ENCODE measurements at places on chromosomes 5 and 9.

GRCh38 chr5:11384441-11385250 is 519.6 kb downstream of the CTNND2 start:
- no peak for DNase-seq

DNA sequence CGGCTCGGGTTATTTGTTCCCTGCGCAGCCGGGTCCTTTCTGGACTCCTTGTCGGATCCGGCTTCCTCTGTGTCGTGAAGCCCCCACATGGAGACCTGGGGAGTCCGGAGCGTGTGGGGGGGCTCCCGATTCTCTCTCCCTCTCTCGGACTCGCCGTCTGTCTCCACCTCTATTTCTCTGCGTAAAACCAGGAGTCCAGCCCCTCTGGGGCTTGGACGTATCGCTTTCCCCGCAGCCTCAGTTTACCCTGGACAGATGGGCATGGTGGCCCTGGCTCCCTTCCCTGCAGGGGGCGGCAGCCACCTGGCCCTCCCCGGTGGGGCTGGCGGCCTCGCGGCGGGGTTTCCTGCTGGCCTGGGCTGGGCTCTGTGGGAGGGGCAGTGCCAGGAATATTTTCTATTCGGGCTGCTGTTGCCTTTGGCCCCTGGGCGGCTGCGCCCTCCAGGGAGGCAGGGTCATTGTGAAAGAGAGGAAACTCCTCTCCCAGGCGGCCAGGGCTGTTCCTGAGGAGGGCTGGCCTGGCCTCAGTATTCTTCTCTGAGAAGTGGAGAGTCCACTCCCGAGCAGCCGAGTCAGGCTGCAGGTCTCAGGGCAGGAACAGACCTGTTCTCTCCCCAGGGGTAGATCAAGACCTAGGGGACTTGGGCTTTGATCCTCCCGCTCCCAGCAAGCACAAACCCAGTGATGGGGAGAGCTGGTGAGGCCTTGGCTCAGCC is 665 bp downstream of the ASS1 start:
- DNase-seq = no peak

DNA sequence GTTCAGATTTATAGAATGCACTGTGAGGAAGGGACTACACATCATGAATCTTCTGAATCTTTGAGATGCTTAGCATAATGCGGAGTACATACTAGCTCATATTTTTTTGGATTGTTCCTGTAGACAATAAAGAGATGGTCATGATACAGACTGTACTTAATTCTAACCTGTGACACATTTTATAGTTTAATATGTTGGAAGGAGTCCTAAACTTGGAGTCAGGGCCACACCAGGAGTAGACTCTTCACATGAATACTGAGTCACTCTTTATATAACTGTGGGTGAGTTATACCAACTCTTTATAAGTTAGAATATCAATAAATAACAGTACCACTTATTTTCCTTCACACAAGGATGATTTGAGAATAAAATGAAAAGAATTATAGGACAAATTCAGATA is 16.9 kb downstream of the C9orf85 start:
- no peak for DNase-seq

DNA sequence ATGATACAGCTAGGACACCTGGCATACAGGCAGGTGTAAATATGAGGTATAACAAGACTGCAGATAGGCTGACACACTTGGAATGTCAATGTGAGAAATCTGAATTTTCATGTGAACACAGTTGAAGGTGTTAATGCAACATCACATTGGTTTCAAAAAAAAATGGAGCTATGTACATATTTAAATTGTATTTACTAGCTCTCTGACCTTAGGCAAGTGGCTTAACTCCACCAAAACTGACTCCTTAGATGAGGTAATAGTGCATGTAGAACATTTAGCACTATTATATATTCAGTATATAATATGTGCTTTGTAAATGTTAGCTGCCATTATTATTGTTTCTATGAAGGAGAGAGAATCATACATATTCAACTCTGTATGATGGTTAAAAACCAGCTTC is 48.0 kb downstream of the HTR4 start:
- DNase-seq = no peak

DNA sequence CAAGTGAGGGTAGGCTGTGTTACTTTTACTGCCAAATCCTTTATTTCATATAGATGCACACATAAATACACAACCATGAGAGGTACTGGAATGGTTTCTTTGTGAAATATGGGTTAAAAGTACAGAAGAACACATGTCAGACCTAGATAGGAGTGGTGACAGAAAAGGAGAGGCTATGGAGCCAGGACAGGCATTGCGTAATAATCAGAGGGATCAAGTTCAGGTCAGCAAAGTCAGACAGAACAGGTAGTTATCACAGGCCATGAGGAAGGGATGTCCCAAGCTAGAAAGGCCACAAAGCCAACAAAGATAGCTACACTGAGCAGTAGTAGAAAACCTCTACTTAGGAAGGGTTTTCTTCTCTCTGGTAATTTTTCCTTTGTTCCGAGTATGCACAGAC is 272.6 kb downstream of the KCNN2 start:
- DNase-seq = no peak

DNA sequence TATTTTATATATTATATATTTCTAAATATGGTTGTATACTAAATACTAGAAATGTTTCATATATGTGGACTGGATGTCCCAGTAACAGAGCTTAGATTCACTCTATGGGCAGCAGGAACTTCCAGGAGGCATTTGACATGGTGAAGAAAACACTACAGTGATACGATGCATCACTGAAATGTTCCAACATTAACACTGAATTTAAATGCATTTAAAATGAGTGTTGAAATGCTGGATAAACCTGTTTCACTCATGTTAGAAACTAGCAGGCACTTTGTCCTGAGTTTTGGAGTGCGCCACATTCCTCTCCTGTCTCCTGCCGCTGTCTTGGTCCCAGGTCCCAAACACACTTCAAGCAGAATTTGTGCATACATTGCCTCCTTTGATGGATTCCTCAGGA is 237.8 kb upstream of the NFIL3 start:
- no peak for DNase-seq

DNA sequence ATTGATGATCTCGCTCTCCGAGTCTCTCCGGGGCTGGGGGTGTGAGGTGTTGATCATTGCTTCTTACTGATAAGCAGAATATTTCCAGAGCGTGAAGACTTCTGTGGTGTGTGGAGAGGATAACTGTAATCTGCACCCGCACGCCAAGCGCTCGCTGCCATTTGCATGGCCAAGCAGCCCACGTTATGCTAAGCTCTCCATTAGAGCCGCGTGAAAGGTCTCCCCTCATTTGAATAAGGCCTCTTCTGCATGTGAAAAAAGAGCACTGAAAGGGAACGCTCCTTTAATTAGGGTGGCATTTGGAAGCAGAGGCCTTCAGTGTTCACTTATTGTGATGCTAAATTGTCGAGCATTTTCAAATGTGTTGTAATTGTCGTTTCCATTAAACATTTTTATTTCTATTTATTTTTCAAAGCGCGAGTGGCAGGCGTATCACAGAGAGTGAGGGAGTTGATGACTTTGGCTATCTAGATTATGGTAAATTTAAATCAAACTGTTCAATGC is 163.6 kb upstream of the IRX2 start:
- no peak for DNase-seq

DNA sequence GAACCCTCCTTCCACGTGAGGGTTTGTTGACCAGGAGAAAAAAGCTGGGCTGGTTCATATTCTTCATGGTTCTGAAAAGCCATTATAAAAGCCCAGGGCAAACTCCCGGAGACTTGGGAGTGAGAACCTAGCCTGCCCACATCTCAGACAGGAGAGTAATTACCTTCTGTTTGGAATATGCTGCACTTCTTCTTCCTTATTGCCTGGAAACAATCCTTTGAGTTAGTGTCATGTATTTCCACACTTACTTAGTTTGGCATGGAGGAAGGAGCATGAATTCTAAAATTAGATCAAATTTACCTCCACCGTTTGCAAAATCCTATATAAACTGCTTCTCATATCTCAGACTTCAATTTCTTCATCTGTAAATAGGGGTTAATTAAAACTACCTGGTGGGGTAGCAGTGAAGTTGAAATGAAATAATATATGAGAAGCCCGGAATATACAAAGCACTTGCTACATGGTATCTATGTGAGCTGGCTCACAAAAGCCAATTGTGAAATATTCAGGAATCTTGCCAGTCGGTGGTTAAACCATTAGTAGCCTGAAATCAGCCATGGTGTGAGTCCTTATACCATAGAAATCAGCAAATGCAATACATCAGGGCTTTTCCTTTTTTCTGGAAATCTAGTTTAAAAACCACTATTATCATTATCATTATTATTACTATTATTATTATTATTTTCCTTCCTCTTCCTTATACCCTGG is 140.0 kb upstream of the RAD23B start:
- DNase-seq = no peak

DNA sequence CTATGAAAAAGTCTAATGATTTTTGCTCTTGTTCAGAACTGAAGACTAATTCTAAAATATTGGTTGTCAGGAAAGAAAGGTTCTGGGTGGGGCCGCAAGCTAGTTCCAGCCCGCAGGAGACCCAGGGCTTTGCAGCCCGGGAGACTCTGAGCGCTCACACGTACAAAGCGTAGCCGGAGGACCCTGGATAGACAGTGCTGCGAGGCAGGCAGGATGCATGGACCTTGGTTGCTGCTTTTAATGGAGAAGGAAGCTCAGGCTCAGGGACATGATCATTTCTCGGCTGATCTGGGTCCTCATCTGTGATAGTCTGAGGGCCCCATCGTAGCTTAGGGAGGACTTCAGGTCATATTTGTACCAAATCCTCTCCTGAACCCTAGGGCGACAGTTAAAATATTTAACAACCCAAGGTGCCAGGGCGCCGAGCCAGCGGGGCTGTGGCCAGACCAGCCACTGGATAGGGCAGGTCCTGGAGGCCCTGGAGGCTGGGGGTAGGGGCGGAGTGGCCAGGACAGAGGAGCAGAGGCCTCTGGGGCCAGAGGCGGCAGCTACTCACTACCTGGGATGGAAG is 70.1 kb upstream of the UNC5A start:
- DNase-seq = peak; percentile 15

DNA sequence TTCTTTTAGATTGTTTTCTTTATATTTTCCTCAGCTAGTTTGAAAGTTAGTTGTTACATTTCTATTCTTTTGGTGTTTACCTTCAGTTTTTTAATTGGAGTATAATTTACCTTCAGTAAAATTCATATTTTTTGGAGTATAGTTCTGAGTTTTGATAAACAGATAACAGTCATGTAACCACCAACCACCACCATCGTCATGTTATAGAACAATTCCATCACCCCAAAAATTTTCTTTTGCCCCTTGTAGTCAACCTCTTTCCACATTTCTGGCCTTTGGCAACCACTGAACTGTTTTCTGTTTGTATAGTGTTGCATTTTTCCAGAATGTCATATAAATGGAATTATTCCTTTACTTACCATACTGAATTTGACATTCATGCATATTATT is 6.8 kb downstream of the RMI1 start:
- no peak for DNase-seq

GRCh38 chr5:138241688-138242571 is 28.8 kb upstream of the CDC23 start:
- DNase-seq = no peak

- no peak for DNase-seq
Observed at GRCh38 chr9:105082843-105083242, 154.9 kb upstream of the ABCA1 start.

GRCh38 chr9:98501819-98502218 is 206.9 kb downstream of the GABBR2 start:
- DNase-seq = no peak

- no peak for DNase-seq
Observed at GRCh38 chr9:94824913-94825610, 98.6 kb downstream of the AOPEP start.

DNA sequence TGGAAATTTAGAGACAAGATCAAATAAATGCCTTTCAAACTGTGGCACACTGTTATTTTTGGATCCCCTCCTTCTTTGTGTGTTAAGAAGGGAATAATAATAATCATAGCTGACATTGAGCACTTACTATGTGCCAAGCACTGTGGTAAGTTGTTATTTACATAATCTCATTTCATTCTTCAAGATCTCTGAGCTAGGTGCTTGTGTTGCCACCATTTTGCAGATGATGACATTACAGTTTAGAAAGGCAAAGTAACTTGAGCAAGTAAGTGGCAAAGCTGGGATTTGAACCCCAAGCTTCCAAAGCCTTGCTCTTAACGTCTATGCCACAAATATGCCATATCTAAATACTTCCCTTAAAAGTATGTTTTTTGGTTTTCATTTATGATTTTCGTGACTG is 121.8 kb upstream of the TMEM161B start:
- no peak for DNase-seq

DNA sequence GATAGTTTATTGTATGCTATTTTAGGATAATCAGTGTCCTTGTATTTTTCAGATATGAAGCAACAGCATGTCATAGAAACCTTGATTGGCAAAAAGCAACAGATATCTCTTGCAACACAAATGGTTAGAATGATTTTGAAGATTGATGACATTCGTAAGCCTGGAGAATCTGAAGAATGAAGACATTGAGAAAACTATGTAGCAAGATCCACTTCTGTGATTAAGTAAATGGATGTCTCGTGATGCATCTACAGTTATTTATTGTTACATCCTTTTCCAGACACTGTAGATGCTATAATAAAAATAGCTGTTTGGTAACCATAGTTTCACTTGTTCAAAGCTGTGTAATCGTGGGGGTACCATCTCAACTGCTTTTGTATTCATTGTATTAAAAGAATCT is 14.5 kb downstream of the CCT5 start:
- DNase-seq = no peak

- DNase-seq = no peak
Observed at GRCh38 chr9:135865531-135865930, 41.8 kb downstream of the CAMSAP1 start.

GRCh38 chr9:116051528-116051927 is 102.1 kb upstream of the PAPPA start:
- no peak for DNase-seq

- DNase-seq = peak; percentile 37
Observed at GRCh38 chr5:176631383-176632200, 1.1 kb downstream of the EIF4E1B start.

DNA sequence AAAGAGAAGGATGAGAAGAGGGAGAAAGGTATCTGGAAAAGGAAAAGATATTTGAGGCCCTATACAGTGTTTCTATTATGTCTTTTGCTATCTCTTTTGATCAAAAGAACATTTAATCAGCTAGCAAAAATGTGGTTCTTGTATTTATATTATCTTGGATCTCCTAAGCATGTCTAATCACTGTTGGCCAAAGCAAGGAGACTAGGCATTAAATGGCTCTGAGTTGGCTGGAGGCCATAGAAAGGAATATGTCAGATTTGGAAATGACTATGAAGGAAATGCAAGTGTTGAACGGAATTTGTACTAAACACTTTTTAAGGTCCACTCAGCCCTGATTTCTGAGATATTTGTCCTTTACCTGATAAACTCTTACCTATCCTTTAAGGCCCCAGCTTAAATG is 22.4 kb upstream of the THG1L start:
- no peak for DNase-seq

DNA sequence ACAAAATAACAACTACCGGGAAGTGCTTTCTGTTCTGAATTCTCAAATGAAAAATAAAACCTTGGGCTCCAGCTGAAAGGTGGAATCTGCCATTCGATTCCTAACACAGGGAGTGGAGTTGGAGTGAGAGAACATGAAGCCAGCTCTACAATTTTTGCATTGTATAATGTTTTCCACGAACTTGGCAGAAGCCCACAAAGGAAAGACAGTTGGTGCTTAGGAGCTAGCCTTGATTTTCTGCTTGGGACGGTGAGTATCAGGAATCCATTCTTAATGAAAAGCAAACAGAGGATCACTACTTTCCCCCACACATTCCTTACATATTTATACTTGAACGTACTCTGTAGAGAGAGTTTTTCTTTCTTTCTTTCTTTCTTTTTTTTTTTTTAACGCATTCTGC is 74.2 kb upstream of the FBXL7 start:
- no peak for DNase-seq
